Fibroblast of the conjunctiva (primary cell): ENCODE measurements at places on chromosomes 2 and 18.

- DNase-seq = no peak
These were observed 24.8 kb downstream of the FMNL2 start for GRCh38 chr2:152359573-152360363.

GRCh38 chr2:227933884-227934283 lies 62.5 kb downstream of the DAW1 start:
- no peak for DNase-seq

DNA sequence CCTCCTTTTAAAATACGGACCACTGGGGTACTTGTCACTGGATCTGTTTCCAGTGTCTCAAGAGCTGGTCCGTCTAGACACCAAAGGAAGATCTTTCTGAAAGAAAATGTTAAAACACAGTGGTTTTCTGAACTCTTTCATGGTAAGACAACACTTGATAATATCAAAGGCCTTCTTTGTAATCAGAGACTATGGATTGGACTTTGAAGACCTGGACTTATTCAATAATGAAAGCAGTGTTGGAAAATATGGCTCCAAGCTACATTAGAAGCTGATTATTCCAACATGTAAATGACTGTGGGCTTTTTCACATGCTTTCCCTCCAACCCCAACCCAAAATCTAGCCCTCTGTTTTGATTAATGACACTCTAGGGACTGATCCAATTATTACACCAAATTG lies 329.4 kb upstream of the LYPD1 start:
- DNase-seq = no peak

DNA sequence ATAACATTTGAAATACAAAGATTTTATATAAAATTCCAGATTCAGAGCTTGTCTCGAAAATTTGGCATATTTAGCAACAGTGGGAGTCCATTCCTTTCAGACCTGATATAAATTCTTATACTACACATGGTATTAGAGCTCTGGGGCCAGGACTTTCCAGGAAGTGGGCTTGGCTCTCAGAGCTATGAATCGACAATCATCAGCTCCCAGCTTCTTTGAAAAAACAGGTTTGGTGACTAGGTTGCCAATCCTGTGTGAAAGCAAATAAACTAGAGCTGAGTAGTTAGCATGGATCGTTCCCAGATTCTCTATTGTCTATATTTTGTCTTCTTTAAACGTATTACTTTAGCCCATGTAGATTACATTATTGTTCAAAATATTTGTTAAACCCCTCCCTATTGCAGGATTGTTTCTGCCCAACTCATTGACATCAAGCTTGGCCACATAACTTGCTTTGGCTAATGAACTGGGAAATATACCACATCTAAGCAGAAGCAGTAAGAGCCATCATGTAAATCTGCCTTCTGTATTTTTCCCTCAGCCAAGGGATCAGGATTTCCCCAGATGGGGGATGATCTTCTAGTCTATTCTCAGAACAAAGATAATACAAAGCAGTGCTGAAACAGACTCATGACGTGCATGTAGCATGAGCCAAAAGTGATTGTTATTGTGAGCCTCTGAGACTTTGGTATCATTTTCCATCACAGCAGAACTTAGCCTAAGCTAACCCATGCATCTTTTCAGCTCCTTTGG lies 105.4 kb downstream of the KCNH7 start:
- DNase-seq = no peak

DNA sequence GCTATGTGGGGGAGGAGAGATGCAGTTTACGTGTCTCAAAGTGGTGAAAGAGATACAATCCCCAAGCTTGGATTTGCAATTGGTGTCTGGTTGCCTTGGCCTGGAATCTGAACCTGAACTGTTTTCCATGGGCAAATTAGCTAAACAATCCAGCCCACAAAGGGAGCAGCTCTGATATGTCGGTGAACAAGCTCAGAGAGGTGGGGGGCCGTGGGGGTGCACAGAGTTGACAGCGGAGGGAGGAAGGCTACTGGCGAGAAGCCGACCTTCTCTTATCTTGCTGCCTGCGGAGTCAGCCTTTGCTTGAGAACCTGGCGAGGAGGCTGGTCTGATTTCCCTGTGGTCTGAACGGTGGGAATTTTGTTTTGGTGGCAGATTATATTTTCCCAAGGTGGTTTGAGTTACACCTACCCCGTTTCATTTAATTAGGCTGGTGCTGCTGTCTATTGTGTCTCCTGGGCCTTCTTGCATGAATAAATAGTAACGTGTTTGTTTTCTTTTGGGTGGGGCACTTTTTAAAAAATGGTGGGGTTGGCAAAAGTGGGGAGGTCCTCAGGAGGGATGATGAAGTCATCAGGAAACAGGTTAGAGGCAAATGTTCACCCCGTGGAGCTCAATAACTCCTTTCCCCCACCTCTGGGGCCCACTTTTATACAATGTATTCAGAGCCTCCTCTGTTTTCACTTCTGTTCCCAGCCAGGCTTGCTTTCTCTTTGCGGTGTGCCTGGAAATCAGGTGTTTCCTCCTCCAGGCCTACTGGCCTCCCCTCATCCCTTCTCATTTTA lies 80.9 kb upstream of the IGFBP5 start:
- no peak for DNase-seq

DNA sequence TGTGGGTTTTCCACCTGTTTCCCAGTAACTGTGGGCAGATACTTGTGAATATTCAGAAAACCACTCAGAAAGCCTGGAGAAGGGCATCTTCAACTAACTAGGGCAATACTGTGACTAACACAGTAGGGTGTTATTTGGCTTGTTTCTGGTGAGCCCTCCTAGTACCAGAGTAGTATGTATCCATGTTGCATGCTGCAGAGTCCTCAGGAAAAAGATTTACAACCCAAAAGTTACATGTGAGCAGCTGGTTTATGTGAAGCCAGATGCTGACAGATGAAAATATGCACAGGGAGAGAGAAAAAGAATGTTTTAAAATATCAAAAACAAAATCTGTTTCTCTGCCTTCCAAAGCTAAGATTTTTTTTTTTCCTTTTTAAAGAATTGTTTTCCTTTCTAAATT lies 333.2 kb upstream of the UBE2E3 start:
- no peak for DNase-seq

DNA sequence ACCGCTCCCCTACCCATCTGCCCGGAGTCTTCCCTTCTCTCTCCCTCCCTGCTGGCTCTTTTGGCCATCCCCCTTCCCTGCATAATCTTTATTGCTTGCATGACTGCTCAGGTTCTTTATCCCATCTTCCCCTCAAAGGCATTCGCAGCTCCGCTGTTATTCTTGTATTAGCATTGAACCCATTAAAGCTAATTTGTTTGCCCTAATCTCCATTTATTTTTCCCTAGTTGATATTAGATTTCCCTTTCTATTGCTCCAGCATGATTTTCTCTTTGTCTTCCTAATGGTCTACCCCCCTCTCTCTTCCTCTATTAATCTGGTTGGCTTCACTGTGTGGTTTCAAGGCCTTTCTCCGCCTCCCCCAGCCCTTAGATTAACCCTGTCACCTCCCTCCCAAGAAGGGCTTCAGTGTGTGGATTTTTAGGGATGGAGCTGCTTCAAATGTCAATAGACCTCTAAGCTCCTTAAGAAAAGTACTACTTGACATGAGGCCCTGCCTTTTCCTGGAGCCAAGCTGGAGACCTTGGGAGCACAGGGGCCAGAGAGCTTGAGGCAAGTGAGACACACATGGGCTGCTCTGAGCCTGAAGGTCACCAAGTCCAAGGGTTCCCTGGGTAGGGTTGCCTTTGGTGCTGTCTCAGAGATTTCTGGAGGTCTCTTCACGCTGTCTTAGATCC lies 20.1 kb downstream of the PAX8 start:
- no peak for DNase-seq

DNA sequence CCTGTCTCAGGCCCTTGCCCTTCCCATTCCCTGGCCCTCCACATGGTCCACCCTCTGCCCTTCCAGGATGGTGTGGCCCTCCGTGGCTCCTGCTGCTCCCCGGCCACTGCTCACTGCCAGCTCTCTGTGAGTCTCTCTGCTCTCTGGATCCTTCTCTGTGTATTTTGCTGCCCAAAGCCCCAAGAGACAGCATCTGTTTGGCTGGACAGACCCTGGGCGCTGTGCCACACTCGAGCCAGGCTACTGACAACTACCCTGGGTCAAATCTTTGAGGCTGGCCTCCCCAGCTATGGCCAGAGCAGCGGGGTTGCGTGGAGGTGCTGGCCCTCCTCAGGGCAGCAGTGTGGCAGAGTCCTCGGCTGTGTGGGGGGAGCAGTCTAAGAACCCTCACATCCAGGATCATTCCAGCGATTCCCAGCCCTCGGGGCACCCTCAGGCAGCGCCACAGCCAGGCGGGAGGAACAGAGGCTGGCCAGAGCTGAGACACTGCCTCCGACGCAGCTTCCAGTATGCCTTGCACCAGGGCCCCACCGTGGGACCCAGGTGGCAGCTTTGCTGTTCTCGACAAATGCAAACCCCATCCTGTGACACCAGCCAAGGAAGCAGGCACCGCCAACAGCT lies 139.4 kb upstream of the GLI2 start:
- no peak for DNase-seq

- DNase-seq = no peak
These were observed 76.2 kb downstream of the NPAS2 start for GRCh38 chr2:100895934-100896685.

DNA sequence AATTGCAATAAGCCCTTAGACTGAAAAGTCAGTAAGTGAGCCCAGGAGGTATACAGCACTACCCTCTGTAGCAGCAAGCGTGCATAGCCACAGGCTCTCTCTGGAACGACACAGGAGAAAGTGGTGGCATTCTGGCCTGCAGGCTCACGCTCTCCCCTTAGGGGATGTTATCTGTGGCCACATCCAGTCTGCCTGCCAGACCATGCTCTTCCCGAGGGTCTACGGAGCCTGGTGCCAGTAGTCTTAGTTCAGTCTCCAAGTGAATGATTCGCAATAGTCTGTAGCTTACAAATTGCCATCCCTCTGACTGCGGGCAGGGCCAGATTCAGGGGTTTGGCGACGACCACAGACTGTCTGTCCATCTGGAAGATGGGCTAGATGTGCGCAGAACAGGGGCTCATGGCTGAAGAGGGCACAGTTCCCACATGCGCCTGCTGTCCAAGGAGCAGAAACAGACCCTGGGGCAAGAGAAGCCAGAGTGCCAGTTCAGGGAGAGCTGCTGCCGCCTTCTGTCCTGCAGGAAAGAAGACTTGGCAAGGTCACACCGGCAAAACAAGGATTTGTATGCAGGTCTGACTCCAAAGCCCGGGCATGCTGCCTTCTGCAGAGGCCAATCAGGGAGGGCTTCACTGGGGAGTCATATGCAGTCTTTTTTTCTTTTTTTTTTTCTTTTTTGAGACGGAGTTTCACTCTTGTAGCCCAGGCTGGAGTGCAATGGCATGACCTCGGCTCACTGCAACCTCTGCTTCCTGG lies 3.5 kb upstream of the KLF11 start:
- DNase-seq = no peak

GRCh38 chr18:55592106-55592505 lies 4.1 kb upstream of the TCF4 start:
- DNase-seq = no peak

DNA sequence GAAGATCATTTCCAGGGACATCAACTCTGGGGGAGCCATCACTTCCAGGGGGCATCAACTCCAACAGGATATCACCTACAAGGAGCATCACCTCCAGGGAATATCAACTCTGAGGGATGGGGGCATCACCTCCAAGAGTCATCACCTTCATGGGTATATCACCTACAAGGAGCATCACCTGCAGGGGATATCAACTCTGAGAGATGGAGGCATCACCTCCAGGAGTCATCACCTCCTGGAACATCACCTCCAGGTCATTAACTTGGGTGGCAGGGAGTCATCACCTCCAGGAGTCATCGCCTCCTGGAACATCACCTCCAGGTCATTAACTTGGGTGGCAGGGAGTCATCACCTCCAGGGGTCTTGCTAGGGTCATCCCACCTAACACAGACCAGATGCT lies 167.6 kb downstream of the NDUFA10 start:
- no peak for DNase-seq

GRCh38 chr2:218962859-218963492 lies 3.5 kb downstream of the CDK5R2 start:
- DNase-seq = peak; percentile 18

GRCh38 chr2:118846442-118846952 lies 951 bp downstream of the EN1 start:
- no peak for DNase-seq

DNA sequence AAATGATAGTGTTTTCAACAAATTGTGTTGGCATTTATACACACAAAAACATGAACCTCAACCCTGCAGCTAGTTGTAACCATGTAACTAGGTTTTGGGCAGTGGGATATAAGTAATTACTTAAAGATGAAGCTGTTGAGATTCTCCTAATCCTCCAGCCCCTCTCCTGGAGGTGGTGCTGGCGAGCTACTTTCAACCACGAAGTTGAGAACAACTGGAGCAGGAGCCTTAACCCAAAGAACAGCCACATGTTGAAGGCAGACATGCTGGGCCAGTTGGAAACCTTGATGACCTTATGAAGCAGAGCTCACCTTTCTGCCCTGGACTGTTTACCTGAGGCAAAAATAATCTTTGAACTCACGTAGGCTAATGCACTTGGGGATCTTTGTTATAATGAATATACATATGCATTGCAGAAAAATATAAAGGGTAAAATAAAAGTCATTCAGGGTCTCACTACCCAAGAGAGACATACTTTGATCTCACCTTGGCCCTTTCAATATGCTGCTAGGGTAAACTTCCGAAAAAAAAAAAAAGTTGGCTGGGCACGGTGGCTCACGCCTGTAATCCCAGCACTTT lies 89.6 kb upstream of the NPAS2 start:
- peak; percentile 75 for DNase-seq

GRCh38 chr18:26468931-26469340 lies 79.4 kb downstream of the KCTD1 start:
- DNase-seq = no peak

DNA sequence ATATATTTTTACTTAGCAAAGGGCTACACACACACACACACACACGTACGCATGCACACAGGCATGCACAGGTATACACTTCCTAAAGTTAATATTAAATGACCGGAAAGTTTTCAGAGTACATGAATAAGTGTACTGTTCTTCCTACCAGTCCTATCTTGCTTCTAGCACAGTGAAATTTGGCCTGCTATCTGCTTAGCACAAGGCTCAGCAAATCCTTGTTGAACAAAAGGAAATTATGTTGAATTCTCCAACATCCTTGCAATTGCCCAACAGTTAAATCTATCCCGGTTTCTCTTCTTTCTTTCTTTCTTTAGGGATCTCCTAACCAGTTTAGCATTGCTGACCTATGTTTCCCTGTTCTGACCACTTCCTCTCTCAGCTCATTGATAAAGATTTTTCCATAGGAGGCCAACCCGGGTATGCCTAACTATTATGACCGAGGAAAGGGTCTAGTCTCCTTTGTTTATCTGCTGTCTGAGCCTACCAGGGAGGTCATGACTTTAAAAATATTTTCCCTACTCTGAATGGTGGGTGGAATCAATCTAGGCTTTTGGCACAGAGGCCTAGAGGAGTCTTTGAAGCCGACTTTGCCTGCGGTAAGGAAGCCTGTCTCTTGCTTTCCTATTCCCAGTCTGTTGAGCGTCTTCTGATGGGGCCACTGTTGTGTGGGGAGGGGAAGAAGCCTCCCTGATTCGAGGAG lies 400.7 kb downstream of the HRH4 start:
- no peak for DNase-seq
